ENCODE measurements at places on chromosomes 16 and 17.
A peak's percentile ranks its signal among the peaks of the same experiment; 100 is the strongest.

GRCh38 chr17:45834471-45835396, 9.9 kb upstream of the SPPL2C start:
- DNase-seq: no peak

- no peak for DNase-seq
These were observed 27.7 kb downstream of the TNS4 start for GRCh38 chr17:40473573-40474365.

DNA sequence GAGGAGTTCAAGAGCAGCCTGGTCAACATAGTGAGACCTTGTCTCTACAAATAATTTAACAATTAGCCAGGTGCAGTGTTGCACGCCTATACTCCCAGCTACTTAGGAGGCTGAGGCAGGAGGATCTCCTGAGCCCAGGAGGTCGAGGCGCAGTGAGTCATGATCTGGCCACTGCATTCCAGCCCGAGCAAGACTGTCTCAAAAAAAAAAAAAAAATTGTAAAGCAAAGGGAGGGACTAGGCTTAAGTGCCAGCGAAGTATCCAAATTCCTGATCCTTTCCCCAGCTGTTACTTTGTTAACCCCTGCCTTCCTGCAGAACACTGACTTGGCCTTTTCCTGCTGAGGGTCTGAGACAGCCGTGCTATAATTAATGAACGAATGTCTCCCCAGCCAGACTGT, 2.7 kb downstream of the GDPD3 start:
- DNase-seq: no peak

DNA sequence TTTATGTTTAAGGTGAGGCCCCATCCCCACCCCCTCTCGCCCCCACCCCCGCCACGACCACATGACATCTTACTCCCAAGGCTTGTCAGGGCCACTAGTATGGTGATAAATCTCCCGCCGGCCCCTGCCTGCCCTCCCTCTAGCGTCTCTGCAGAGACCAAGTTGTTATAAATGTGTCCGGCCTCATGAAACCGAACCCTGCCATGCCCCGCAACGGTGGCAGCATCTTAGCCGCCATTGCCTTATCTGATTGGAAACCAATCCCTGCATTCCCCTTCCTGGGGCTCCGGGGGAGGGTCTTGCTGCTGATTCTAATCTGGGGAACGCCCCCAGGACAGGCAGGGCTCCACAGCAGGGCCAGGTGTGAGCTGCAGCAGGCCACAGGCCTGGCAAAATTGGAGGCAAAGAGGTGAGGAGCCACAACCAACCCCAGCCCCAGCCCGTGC, 352.4 kb downstream of the C16orf95 start:
- DNase-seq: no peak

- no peak for DNase-seq
These were observed 2.3 kb upstream of the ITGAE start for GRCh38 chr17:3803308-3803640.

DNA sequence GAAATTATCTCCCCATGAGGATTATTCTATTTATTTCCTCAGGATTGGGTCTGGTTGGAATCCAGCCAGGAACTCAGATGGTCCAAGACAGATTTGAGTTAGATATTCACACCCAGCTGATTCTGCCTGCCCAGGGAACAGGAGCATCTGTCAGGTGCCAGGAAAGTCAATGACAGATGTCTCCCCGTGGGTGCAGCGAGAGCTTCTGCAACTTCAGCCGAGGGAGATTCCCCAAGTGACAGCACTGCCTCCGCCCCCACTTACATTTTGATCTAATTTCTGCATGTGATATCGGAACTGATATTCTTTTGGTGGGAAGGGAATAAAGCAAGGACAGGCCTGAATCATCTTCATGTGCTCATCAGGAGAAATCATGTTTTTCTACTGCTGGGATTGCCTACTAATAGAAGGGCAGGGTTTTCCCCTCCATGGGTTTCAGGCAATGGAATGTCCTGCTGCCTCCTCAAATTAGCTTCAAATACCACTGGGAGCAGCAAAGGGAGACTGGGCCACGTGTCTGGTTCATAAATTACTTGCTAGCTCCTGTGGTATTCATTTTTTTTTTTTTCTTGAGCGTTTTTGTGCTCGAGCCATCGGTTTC, 15.7 kb upstream of the DHX8 start:
- DNase-seq: no peak

GRCh38 chr16:7849841-7850240, 517.2 kb downstream of the RBFOX1 start:
- DNase-seq: no peak

DNA sequence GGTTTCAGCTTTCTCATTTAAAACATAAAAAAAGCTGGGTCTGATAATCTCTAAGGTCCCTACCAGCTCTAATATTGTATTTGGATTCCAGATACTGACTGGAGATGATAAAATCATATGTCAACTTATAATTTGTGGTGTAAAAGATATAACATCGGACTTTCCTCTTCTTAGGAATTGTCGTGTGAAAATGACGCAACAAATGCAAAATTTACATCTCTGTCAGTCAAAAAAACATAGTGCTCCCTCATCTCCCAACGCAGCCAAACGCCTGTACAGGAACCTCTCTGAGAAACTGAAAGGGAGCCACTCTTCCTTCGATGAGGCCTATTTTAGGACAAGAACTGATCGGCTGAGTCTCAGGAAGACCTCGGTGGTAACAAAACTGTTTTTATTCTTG, 197.3 kb downstream of the ANKFN1 start:
- no peak for DNase-seq

DNA sequence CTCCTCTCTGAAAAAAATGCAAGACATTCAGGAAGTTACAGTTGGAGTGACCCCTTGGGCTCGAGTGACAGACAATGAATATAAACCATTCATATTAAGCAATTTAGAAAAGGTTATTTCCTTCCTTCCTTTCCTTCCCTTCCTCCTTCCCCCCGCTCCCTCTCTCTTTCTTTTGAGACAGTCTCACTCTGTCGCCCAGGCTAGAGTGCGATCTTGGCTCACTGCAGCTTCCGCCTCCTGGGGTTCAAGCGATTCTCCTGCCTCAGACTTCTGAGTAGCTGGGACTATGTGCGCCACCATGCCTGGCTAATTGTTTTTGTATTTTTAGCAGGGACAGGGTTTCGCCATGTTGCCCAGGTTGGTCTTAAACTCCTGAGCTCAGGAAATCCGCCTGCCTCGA, 13.2 kb downstream of the PSMD12 start:
- no peak for DNase-seq

GRCh38 chr17:514584-514983, 162.0 kb upstream of the RPH3AL start:
- no peak for DNase-seq

DNA sequence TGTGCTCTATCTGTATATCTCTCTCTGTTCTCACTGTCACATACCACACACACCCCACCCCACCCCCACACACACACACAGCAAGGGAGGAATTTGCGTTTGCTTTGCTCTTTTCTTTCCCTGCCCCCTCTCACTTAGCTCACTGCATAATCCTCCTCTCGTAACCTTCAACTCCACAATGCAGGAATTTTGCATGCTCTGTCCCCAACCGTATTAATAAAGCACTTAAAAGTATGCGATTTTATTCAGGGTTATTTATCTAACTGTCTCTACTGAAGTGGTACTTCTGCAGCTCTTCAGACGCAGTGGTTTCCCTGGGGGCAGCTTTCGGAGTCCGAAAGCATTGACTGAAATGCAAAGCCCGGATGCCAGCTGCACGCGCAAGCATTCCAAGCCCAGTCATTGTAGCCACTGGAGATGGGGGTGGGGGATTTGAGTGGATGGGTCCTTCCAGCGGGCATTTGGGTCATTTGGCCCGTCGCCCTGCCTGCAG, 105.4 kb upstream of the RBFOX1 start:
- DNase-seq: no peak

DNA sequence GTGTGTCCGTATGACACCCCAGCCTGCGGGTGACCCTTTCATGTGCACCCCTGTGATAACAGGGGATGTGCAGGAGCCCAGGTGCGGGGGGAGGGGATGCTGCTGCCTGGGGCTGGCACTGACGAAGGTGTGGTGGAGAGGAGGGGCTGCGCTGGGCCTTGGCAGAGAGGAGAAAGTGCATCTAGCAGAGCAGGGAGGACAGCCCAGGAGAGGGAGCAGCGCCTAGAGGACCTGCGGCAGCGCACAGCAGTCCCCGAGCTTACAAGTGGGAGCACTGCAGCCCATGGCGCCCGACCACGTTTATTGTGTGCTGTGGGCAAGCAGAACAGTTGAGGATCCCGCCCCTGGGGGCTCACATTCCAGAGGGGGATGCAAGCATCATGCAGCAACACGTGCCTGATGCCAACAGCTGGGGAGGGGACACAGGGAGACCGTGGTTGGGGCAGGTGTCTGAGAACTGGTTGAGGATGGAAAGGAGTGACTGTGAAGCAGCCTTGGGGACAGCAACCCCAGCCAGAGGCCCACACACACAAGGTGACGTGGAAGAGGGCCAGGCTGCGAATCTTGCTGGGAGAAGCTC, 10.9 kb upstream of the SLC7A5 start:
- DNase-seq: no peak

- no peak for DNase-seq
These were observed 3.8 kb downstream of the ADAMTS18 start for GRCh38 chr16:77430787-77431585.

DNA sequence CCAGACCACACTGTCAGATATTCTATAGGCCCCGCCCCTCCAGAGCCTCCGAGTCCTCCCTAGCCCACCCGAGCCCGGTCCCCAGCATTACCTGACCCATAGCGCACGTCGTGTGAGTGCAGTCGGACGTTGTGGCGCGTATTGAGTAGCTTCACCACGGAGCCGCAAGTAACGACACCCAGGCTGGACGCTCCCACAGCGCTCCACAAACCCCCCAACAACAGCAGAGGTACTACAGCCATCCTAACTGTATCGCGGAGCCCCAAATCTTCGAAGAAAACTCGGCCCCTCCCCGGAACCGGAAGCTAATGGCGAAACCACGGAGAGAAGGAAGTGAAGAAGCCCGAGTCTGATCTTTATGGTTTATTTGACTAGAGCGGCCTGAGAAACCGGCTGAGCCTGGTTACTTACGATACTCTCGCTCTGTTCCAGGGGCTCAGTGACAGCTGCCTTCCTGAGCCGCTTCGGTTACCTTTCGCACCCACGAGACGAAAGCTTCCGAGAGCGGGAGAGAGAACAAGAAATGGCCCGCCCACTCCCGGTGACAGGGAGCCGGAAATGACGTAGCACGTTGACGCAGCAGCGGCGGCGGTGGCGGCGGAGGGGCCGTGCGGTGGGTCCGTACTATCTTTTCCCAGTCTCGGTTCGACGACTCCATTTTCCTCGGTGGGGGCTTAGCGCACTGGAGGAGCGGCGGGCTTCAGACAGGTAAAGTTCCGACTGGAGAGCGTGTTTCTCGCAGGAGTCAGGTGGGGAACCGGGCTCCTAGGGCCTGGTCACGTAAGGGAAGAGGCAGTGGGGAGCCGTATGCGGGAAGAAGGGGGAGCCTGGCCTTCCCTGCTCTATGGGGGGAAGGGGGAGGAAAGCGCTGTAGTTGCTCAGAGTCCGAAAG, at the start of the genes SDF2 and SUPT6H:
TSS of gene SDF2 (minus strand) at position 272 of the 892 bp plus-strand sequence. CDS start at position 242, 30 bp downstream.
TSS of gene SUPT6H (plus strand) at position 571 of the 892 bp plus-strand sequence. CDS start 11,197 bp downstream, outside the sequence.
- DNase-seq: peak; percentile 68

DNA sequence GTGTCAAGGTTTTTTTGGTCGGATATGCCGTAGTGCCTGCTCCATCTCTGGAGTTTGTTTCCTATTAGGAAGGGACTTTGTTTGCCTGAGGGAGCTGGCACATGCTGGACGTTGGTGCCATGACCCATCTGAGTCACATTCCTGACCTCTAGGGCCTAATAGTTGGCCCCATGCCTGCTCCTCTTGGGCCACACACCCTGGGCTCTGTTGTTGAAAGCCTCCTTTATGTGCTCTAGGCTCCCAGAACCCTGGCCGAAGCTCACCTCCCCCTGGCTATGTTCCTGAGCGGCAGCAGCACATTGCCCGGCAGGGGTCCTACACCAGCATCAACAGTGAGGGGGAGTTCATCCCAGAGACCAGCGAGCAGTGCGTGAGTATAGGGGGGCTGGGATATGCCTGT, 18.4 kb downstream of the LIMD2 start:
- no peak for DNase-seq

GRCh38 chr16:11978080-11978479, 1.5 kb downstream of the SNX29 start:
- DNase-seq: no peak

DNA sequence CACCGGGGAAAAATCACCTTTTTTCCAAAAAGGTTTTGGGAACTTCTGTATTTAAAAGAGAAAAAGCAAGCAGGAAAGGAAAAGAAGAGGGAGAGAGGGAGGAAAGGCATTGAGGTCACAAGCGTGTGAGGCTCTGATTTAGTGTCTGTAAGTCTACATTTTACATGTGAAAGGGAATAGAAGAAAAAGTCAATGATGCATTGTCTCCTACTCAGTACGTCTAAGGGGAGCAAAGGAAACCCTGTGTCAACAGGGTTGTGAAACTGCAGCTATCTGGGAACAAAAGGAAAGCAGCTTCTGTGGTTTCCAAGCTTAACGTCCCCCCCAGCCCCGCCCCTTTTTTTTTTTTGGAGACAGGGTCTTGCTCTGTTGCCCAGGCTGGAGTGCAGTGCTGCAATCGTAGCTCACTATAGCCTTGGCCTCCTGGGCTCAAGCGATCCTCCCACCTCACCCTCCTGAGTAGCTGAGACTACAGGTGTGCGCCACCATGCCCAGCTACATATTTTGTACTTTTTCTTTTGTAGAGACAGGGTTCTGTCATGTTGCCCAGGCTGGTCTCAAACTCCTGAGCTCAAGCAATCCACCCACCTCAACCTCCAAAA, 1.8 kb upstream of the CDC42EP4 start:
- no peak for DNase-seq

DNA sequence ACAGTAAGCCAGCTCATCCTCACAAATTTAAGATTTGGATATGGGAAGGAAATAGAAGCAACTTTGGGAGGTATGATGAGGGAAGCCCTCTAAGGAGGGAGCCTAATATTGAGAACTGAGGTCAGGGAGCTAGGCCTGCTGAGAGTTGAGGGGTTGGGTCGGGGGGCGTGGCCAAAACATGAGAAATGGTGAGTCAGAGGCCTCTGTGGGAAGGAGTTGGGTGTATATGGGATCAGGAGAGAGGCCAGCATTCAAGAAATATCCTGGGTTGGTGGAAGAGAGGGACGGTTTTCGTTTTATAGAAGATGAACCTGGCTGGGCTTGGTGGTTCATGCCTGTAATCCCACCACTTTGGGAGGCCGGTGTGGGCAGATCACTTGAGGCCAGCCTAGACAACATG, 48.4 kb downstream of the CLEC16A start:
- DNase-seq: no peak

- DNase-seq: no peak
These were observed 1130.4 kb downstream of the CDH8 start for GRCh38 chr16:60905811-60906210.

DNA sequence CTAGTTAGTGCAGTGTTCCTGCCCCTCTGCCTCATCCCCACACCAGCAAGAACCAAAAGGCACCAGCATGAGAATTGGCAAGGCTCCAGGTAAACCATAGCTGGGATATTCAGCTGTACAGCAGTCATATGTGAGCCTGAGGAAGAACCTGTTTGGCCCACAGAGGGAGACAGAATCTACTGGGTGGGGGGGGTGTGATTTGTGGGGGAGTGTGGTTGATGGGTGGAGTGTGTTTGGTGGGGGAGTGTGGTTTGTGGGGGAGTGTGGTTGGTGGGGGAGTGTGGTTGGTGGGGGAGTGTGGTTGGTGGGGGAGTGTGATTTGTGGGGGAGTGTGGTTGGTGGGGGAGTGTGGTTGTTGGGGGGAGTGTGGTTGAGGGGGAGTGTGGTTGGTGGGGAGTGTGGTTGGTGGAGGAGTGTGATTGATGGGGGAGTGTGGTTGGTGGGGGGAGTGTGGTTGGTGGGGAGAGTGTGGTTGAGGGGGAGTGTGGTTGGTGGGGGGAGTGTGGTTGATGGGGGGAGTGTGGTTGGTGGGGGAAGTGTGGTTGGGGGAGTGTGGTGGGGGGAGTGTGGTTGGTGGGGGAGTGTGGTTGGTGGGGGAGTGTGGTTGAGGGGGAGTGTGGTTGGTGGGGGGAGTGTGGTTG, 19.5 kb downstream of the MINK1 start:
- no peak for DNase-seq
